ENCODE measurements at places on chromosomes 5 and 9.

- no peak for DNase-seq
These were observed 224.5 kb upstream of the RFX3 start for GRCh38 chr9:3750321-3750720.

GRCh38 chr5:143262393-143263174 is 140.9 kb downstream of the NR3C1 start:
- no peak for DNase-seq

DNA sequence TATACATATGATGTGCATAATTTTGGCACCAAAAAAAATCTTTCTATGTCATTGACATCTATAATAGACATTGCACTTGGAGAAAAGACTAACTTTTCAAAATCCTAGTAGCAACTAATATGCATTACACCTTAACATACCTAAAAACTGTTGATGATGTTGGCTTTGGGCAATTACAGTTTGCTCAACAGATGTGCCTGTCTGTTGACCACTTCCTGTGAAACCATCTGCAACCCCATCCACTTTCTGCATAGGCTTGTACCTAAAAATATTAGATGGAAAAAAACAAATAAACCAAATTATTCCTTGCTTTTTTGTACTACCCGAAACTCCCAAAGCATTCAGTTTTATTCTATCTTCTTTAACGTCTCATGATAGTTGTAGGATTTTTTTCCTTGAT is 248.6 kb downstream of the RFX3 start:
- no peak for DNase-seq

GRCh38 chr9:10534850-10535249 is 78.0 kb downstream of the PTPRD start:
- DNase-seq: no peak

- DNase-seq: no peak
These were observed 217.6 kb downstream of the NFIB start for GRCh38 chr9:14096258-14096922.

GRCh38 chr5:94316916-94317838 is 301.2 kb downstream of the KIAA0825 start:
- no peak for DNase-seq

- no peak for DNase-seq
These were observed 644.3 kb downstream of the ACTL7B start for GRCh38 chr9:108211411-108211955.

- no peak for DNase-seq
These were observed 87.7 kb upstream of the LRRTM2 start for GRCh38 chr5:138962614-138963370.

DNA sequence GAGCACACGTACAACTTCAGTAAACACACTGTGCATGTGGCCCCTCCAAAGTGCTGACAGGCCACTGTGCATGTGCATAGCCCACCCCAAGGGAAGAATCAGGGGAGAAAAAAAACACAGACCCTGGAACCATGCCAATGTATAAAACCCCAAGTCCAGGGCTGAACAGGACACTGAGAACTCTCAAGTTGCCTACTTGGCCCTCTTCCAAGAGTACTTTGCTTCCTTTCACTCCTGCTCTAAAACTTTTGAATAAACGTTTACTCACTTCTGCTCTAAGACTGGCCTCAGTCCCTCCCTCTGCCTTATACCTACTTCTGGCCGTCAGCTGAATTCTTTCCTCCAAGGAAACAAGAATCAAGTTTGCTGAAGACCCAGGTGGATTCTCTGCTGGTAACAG is 77.7 kb upstream of the NFIB start:
- no peak for DNase-seq

- DNase-seq: no peak
These were observed 13.9 kb downstream of the QRFP start for GRCh38 chr9:130882696-130883225.

- DNase-seq: no peak
These were observed 50.4 kb downstream of the HTR1A start for GRCh38 chr5:63911871-63912270.

DNA sequence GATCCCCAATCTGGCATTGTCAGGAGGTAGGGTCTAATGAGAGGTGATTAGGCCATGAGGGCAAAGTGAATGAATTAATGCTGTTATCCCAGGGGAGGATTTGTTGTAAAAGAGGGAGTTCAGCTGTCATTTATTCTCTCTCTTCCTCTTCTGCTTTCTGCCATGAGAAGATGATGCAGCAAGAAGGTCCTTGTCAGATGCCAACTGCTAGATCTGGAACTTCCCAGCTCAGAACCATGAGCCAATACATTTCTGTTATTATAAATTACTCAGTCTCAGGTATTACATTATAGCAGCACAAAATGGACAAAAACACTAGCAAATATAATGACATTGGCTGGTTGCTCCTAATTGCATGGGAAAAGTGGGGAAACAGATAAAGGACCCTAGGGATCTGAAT is 15.6 kb upstream of the BICD2 start:
- no peak for DNase-seq

GRCh38 chr9:92986176-92987119 is 39.1 kb downstream of the FGD3 start:
- no peak for DNase-seq

DNA sequence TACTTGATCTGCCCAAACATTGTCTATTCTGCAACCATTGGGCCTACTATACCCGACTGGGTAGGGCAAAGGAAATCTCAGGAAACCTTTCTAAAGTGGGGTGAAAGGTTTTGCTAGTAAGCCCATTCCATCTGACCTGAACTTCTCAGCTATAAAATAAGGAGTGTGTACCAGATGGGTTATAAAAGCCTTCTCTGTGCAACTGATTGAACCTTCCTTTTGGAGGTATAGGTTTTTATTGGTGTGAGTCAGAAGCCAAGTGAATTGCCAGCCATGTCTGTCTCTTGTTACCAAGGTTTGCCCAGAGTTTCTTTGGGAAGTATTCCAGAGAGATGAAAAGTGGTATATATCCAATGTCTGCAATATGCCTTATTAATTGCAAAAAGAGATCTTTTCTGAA is 1271.0 kb upstream of the WWC1 start:
- no peak for DNase-seq

DNA sequence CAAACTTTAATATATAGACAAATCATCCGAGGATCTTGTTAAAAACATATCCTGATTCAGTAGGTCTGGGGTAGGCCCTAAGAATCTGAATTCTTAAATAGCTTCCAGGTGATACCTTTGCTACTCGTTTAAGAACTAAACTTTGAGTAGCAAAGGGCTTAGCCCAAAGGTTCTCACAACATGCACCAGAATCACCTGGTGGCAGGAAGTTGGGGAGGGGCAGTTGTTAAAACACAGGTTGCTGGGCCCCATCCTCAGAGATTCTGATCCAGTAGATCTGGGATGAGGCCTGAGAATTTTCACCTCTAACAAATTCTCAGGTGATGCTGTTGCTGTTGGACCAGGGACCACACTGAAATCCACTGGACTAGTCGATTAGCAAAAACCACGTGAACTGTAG is 20.0 kb upstream of the RGMB start:
- no peak for DNase-seq

DNA sequence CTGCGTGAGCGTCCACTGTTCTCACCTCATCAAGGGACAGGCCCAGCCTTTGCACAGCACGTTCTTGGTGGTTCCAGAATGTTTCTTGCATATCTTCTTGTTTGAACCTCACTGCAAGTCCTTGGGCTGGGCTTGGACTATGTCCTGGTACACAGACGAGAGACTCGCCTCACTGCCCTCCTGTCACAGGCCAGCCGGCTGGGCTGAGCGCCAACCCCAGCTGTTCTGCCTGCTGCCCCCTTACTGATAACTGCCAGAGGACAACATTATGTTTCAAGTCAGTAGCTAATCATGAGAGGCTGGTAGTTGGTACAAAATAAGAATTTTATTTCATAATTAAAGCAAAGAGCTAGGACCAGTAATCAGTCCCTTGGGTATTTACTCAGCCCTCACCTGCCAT is 52.8 kb upstream of the LRRTM2 start:
- DNase-seq: no peak

- no peak for DNase-seq
These were observed 298.0 kb downstream of the SPOCK1 start for GRCh38 chr5:137200906-137201700.

DNA sequence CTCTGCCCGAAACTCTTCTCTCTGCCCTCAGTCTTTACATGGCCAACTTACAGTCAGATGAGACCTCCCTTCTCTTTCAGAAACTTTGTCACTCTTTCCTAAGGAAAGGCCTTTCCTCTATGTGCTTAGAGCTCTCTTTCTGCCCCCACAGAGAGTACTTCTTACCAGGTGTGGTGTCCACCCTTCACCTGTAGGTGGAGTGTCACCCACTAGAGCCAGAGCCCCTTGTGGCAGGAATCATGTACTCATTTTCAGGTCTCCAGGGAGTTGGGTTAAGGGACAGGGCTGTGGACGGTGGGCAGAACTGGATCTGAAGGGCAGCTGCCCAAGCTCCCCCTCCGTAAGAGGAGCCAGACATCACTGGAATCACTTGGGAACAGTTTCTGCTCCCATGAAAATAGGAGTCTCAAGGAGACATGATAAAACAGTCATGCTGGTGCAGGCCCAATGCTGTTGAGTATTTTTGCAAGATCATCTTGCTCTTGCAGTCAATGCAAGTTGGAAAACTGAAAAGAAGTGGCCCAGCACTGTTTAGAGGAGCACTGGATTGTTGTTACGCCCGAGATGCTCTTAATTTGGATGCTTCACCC is 436.7 kb downstream of the ZSWIM6 start:
- no peak for DNase-seq

GRCh38 chr9:1759009-1759408 is 256.1 kb upstream of the SMARCA2 start:
- DNase-seq: no peak

DNA sequence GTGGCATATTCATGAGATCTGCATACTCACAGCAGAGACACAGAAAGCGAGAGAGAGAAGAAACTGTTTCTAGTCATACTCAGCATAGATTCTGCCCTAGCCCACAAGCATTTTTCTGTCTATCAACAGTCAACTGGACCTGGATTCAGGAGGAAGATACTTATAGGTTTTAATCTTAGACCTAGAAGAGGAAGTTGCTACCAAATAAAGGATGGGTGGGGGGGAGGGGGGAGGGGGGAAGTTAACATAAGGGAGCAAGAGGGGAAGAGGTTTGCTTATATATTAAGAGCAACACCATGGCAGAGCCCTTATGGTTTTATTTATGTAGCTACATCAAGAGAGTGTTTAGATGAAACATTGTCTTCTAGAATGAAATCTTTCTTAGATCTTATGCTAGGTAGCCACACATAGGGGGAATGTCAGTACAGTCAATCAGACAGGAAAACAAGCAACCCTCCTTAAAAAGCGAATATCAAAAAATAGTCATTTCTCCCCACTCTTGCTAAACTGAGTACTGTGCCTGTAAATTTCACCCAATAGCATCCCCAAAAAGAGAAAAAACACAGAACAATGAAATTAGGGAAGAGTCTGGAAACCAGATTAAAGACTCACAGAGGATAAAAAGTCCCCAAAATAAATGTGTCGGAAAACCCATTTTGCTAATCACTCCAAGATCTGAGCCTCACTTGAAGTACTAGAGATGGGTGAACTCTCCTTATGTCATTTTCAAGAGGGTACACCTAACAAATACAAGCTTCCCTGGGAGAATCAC is 192.7 kb upstream of the NR4A3 start:
- DNase-seq: no peak

DNA sequence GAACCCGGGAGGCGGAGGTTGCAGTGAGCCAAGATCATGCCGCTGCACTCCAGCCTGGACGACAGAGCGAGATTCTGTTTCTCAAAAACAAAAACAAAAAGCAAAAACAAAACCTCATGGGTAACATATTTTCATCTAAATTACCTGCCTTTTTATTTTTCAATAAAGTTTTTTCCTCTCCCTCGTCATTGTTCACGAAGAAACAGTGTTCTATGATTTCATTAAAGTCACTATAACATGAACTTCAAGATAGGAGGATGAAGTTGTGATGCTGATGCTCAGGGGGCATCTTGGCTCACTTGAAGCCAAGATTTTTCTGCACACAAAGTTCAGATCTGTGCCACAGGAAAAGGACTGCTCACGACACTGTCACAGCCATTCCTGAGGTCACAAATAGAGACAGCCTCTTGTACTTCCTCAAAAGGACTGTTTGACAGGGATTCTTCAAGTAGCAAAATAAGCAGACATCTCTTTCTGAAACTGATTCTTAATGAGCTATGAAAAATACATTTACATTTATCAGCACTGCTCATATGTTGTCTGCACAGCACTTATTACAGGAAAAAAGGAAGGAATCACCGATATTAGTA is 16.1 kb downstream of the NIPSNAP3B start:
- DNase-seq: no peak

- DNase-seq: no peak
These were observed 287.1 kb downstream of the TENT4A start for GRCh38 chr5:7000310-7000709.

DNA sequence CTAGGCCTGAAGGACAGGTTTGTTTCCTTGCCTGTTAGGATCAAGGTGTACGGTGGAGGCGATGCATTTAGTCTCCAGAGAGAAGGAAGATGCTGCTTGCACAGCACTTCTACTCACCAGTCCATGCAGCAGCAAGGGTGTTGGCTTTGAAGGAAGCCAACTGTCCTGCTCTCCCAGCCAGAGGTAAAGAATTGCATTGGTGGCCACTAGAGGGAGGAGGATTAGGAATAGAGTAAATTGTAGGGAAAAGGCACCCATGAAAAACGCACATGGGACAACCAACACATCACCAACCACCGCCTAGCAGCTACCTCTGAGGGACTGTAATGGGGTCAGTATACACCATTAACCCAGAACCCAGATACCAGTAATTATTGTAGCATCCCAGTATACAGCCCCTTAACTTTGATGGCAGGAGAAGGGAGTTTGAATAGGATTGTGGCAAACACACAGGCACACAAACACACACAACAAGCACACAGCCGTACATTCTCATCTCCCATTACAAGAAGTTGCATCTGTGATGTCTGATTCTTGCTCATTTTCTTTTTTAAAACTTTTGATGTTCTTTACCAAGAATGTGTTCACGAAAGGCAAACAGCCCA is 267.7 kb downstream of the ADAMTS6 start:
- no peak for DNase-seq

DNA sequence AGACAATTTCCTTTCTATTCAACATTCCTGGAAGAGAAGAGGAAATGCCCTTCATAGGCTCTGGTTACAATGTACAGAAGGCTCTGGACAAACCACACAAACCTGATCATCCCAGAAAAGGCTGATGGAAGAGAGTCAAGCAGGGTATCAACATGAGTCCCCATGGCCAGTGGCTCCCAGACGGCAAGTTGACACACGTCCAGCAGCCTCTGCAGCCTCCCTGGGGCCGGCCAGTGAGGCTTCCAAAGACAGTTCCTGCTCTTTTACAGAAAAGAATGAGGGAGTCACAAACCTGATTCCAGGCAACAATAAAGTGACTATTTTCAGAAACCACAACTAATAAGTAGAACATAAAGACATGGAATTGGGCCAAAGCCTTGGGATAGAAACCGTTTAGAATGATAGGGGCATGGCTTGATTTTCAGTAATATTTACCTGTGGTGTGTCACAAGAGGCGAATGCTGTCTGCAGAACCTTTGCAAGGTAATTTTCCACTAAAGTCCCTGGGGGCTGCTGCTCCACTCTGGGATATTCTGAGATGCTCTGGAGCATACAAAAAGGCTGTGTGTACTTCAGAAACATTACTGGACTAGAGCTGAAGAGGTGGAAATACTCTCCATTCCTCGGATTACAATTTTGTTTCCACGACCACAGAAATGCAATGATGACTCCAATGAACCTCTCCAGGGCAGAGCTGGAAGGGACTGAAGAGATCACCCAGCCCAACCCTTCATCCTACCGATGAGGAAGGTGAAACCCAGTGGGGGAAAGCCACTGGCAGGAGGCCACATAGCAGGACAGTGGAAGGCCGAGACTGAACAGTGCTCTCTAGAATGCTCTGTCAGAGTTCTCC is 10.4 kb downstream of the MED27 start:
- no peak for DNase-seq

GRCh38 chr5:5018578-5018970 is 121.6 kb upstream of the ADAMTS16 start:
- DNase-seq: no peak

All from bone marrow (tissue), 2 donors.